ENCODE measurements at places on chromosomes 16 and 17.

DNA sequence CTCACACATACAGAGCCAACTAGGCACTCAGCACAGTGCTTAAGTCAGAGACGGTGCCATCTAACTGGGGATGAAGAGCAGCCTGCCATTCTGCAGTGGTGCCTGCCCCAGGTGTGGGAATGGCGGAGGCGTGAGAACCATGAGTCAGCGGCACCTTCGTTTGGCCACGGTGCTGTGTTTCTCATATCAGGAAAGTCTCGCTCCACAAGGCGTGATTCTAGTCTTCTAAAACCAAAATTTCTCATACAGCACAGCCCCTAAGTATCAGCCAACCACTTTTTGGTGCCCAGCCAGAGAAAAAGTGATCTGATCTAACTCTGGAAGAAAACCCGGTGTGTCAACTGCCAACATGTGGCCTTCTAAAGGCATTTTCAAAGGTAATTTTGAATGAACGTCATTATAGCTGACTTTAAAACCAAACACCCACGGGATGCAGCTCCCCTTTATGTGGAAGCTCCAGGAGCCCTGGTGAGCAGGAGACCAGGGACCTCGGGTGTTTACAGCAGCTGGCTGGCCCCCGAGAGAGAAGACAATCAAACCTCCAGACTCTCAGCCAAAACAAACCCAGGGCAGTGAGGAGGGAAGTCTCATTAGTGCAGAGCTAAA is 54.6 kb downstream of the ABCC12 start:
- H3K27me3 ChIP-seq: peaks cover 7% of the 10 kb centered on the region
- no peaks in the 10 kb centered on the region for H3K36me3 ChIP-seq
- peaks cover 6% of the 10 kb centered on the region for H3K4me1 ChIP-seq
- no peak for DNase-seq
- no peak overlapping the region for H3K27ac ChIP-seq

GRCh38 chr17:4504188-4504587 is 5.5 kb downstream of the SPNS2 start:
- no peaks in the 10 kb centered on the region for H3K36me3 ChIP-seq
- no peak for DNase-seq
- H3K27ac ChIP-seq: no peak overlapping the region
- no peak overlapping the region for H3K4me3 ChIP-seq
- peaks cover 49% of the 10 kb centered on the region for H3K27me3 ChIP-seq

GRCh38 chr16:27327586-27327915 is 13.8 kb downstream of the IL4R start:
- no peaks in the 10 kb centered on the region for H3K27me3 ChIP-seq
- DNase-seq: no peak
- peaks cover 15% of the 10 kb centered on the region for H3K36me3 ChIP-seq
- peaks cover 30% of the 10 kb centered on the region for H3K4me1 ChIP-seq

DNA sequence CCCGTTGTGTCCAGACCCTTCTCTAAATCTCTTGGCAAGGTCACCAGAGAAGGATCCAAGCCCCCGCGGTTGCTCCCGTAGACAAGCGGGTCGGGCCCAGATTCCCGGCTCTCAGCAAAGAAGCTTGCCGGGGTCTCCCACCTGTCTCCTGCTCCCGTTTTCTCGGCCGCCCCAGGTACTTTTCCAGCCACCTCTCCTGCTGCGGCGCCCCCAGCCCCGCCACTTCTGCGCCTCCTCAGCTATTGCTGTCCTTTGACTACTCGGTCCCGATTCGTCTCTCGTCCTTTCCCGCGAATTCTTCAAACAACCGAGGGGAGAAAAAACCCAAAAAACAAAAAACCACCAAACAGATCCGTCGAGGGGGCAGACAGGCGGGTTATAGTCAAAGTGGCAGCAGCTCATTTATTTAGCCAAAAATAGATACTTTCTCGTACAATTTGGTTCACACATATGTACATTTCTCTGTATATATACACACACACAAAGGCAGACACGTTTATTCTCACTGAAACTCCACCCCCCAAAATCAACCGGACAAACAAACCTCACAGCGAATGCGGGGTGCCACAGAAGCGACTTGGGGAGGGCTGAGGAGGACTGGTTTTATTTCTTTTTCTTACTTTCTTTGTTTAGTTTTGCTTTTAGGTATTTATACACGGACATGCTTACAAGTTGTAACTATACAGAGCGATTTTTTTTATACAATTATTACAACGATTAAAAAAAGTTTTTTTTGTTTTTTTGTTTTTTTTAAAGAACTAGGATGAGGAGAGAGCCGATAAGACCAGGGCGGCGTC is 3.5 kb downstream of the IRX3 start:
- H3K4me1 ChIP-seq: peaks cover 39% of the 10 kb centered on the region
- H3K27ac ChIP-seq: no peak overlapping the region
- no peak overlapping the region for H3K4me3 ChIP-seq
- peaks cover 21% of the 10 kb centered on the region for H3K27me3 ChIP-seq

- peaks cover 20% of the 10 kb centered on the region for H3K4me1 ChIP-seq
- H3K27me3 ChIP-seq: no peaks in the 10 kb centered on the region
- DNase-seq: no peak
- peak overlapping the region; percentile 4 for H3K27ac ChIP-seq
- no peaks in the 10 kb centered on the region for H3K36me3 ChIP-seq
Measured at GRCh38 chr17:64178011-64178825, 48.3 kb upstream of the ERN1 start.

DNA sequence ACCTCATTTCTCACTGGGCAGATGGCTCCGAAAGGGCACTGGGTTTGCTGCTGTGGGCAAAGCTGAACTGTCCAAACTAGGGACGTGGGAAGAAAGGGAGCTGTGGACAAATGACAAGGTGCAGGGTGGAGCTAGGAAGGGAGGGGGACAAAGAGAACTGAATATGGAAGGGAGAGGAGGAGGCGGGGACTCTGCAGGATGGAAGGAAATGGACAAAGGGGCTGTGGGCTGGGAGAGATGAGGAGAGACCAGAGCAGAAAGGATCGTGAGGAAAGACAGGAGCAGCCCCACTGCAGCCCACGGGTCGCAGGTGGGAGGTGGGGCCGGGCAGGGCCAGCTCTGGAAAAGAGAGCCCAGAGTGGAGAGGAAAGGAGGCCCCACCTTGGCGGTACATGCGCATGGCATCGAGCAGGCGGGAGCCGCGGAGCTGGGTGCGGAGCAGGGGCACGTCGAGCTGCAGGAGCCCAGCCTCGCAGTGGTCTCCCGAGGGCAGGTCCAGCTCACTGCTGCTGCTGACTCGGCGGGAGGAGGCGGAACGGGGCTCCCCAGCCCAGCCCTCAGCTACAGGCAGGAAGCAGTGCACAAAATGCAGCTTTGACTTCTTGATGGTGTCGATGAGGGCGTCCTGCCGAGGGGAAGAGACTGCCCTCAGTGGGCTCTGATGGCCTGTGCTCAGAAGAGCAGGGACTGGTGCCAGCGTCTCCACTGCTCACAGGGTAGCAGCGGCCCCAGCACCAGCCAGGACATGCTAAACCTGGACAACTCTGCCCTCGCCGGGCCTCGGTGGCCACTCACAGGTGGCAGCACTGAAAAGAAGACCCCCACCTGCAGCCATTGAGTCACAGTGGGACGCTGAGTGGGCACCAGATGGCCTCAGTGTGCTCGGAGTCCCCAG is 66.8 kb downstream of the PIPOX start:
- H3K27me3 ChIP-seq: no peaks in the 10 kb centered on the region
- no peak overlapping the region for H3K27ac ChIP-seq
- peaks cover 48% of the 10 kb centered on the region for H3K4me1 ChIP-seq
- H3K4me3 ChIP-seq: no peak overlapping the region
- peaks cover 69% of the 10 kb centered on the region for H3K36me3 ChIP-seq

DNA sequence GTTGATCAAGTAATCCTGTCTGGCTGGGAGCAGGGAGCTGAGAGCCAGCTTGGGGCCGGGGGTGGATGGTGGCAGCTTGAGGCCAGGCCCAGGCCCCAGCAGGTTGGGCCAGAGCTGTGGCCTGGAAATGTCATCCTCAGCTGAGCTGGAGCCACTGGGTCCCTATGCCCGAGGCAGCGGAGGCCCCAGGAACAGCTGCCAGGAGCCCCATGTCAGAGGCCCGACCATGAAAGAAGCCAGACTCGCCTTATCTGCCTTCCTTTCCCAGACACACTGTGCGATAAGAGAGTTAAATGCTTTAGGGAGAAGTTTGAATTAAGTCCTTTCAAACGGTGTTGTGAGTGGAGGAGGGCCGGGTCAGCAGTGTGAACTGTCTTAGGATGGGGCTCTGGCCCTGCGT is 3.5 kb downstream of the SMTNL2 start:
- no peak overlapping the region for H3K27ac ChIP-seq
- H3K36me3 ChIP-seq: no peaks in the 10 kb centered on the region
- peaks cover 61% of the 10 kb centered on the region for H3K27me3 ChIP-seq
- peak; percentile 24 for DNase-seq

GRCh38 chr16:46884513-46885293 is 541 bp downstream of the GPT2 start:
- H3K4me1 ChIP-seq: peaks cover 22% of the 10 kb centered on the region
- H3K36me3 ChIP-seq: peaks cover 4% of the 10 kb centered on the region
- DNase-seq: peak; percentile 33
- peak overlapping the region; percentile 94 for H3K4me3 ChIP-seq
- peaks cover 33% of the 10 kb centered on the region for H3K27me3 ChIP-seq
- no peak overlapping the region for H3K27ac ChIP-seq

DNA sequence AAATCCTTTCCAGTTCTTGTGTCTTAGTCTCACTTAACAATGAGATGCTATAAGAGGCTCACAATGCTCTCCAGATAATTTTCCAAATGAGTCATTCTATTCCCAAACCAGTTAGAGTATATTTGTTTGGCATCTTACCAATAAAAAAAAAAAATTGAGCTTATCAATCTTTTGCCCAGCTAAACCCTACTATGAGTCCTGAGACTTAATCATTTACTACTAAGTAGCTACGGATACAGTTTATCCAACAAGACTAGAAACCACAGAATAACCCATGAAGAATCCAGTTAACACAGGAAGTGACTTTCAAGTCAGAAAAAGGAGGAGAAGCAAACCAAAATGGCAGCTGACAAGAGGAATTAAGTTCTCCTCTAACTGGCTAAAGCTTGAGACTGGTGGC is 330.3 kb upstream of the XYLT1 start:
- no peak overlapping the region for H3K27ac ChIP-seq
- no peaks in the 10 kb centered on the region for H3K36me3 ChIP-seq
- no peaks in the 10 kb centered on the region for H3K27me3 ChIP-seq
- DNase-seq: no peak
- H3K4me1 ChIP-seq: no peaks in the 10 kb centered on the region

- no peak overlapping the region for H3K4me3 ChIP-seq
- no peak overlapping the region for H3K27ac ChIP-seq
- DNase-seq: no peak
- no peaks in the 10 kb centered on the region for H3K36me3 ChIP-seq
- peaks cover under 1% of the 10 kb centered on the region for H3K4me1 ChIP-seq
- no peaks in the 10 kb centered on the region for H3K27me3 ChIP-seq
Measured at GRCh38 chr17:64223283-64223682, 39.8 kb downstream of the TEX2 start.

- no peak for DNase-seq
- H3K4me1 ChIP-seq: peaks cover 16% of the 10 kb centered on the region
- H3K27ac ChIP-seq: no peak overlapping the region
- no peaks in the 10 kb centered on the region for H3K36me3 ChIP-seq
Measured at GRCh38 chr17:10177131-10177912, 21.1 kb downstream of the GAS7 start.

DNA sequence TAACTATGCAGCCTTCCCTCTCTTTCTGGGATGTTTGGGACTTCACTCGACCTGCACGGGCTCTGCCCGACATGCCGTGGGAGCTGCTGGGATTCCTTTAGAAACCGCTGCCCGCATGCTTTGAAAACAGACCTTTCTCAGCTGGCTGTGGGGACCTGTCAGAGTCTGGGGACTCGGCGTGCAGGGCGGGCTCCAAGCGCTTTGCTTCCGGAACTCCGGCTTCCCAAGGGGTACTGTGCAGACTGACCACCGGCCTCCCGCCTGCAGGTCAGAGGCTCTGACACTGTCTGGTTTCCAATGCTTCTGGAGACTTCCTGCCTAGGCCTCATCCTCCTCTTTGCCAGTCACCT is 11.8 kb downstream of the PRSS27 start:
- H3K27ac ChIP-seq: no peak overlapping the region
- peaks cover 45% of the 10 kb centered on the region for H3K36me3 ChIP-seq
- H3K4me1 ChIP-seq: no peaks in the 10 kb centered on the region

- H3K4me3 ChIP-seq: no peak overlapping the region
- H3K27ac ChIP-seq: no peak overlapping the region
- no peaks in the 10 kb centered on the region for H3K4me1 ChIP-seq
- DNase-seq: no peak
Measured at GRCh38 chr17:71521724-71522123, 599.1 kb upstream of the SOX9 start.

- peak; percentile 49 for DNase-seq
- H3K36me3 ChIP-seq: peaks cover 31% of the 10 kb centered on the region
- no peak overlapping the region for H3K27ac ChIP-seq
- H3K27me3 ChIP-seq: no peaks in the 10 kb centered on the region
- peaks cover 22% of the 10 kb centered on the region for H3K4me1 ChIP-seq
Measured at GRCh38 chr16:67284699-67285646, 5.6 kb downstream of the PLEKHG4 start.

DNA sequence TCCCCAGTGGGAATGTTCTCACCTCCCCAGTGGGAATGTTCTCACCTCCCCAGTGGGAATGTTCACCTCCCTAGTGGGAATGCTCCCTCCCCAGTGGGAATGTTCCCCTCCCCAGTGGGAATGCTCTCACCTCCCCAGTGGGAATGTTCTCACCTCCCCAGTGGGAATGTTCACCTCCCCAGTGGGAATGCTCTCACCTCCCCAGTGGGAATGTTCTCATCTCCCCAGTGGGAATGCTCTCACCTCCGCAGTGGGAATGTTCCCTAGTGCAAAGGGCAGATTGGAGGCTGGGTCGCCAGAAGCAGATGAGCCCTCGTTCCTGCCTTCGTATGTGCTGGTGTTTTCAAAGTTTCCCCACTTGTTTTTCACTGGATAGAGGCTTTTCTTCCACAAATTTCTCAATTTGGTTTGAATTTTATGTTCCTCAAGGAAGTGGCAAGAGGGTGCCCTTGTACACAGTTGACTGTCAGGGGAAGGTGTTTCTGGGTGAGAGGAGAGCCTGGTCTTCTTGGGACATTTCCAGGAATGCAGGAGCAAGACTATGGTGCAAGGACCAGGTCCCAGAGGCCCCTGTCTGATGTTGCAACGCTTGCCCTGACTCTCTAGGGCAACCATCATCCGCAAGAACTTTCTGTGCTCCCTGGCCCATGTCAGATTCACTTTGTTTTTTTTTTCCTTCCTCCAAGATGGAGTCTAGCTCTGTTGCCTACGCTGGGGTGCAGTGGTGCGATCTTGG is 34.0 kb downstream of the TRARG1 start:
- no peak overlapping the region for H3K27ac ChIP-seq
- no peak for DNase-seq
- peaks cover 2% of the 10 kb centered on the region for H3K4me1 ChIP-seq
- no peak overlapping the region for H3K4me3 ChIP-seq
- H3K27me3 ChIP-seq: peaks cover 26% of the 10 kb centered on the region
- H3K36me3 ChIP-seq: no peaks in the 10 kb centered on the region

DNA sequence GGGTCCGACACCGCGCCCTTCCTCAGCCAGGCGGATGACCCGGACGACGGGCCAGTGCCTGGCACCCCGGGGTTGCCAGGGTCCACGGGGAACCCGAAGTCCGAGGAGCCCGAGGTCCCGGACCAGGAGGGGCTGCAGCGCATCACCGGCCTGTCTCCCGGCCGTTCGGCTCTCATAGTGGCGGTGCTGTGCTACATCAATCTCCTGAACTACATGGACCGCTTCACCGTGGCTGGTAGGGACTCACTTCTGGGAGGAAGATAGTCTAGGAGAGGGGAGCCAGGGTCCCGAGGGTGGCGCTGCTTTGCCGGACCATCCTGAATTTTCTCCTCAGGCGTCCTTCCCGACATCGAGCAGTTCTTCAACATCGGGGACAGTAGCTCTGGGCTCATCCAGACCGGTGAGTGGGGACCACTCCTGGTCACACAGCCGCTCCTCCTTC is 601 bp downstream of the SPNS1 start:
- H3K27me3 ChIP-seq: no peaks in the 10 kb centered on the region
- H3K36me3 ChIP-seq: peaks cover 31% of the 10 kb centered on the region
- DNase-seq: peak; percentile 13
- H3K4me1 ChIP-seq: peaks cover 5% of the 10 kb centered on the region
- peak overlapping the region; percentile 99 for H3K4me3 ChIP-seq
- no peak overlapping the region for H3K27ac ChIP-seq
